ENCODE measurements at places on chromosomes 13 and 19. TPM values are rescaled to one million over a fixed set of nuclear protein-coding genes. Genes with fewer than 3 reads are reported as not detected.

DNA sequence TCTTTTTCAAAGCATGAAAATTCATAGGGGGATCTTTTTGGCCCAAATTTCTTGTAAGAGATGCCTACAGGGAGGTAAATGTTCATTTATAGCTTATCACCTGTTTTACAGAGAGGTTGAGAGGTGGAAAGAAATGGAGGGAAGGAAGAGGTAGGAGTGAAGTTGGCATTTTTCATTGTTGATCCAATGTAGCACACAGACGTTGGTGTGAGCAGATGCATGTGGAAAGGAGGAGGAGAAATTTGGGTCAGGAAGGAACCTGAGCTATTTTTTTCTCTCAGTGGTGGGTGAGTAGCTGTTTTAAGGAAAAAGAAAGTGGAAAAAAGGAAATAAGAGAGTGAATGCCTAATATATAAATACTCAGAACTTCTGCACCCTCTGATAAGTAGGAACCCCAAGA lies 9.9 kb upstream of the SMIM17 start:
- DNase-seq, result no peak
- H3K4me1 ChIP-seq, result no peaks in the 10 kb centered on the region
- no peaks in the 10 kb centered on the region for H3K27me3 ChIP-seq
- H3K27ac ChIP-seq, result no peak overlapping the region
- no peak overlapping the region for H3K4me3 ChIP-seq

- H3K27me3 ChIP-seq, result no peaks in the 10 kb centered on the region
- H3K27ac ChIP-seq, result no peak overlapping the region
- no peak overlapping the region for H3K4me3 ChIP-seq
- H3K36me3 ChIP-seq, result no peaks in the 10 kb centered on the region
Measured at GRCh38 chr19:41804336-41804735, 7.9 kb downstream of the CEACAM3 start.

DNA sequence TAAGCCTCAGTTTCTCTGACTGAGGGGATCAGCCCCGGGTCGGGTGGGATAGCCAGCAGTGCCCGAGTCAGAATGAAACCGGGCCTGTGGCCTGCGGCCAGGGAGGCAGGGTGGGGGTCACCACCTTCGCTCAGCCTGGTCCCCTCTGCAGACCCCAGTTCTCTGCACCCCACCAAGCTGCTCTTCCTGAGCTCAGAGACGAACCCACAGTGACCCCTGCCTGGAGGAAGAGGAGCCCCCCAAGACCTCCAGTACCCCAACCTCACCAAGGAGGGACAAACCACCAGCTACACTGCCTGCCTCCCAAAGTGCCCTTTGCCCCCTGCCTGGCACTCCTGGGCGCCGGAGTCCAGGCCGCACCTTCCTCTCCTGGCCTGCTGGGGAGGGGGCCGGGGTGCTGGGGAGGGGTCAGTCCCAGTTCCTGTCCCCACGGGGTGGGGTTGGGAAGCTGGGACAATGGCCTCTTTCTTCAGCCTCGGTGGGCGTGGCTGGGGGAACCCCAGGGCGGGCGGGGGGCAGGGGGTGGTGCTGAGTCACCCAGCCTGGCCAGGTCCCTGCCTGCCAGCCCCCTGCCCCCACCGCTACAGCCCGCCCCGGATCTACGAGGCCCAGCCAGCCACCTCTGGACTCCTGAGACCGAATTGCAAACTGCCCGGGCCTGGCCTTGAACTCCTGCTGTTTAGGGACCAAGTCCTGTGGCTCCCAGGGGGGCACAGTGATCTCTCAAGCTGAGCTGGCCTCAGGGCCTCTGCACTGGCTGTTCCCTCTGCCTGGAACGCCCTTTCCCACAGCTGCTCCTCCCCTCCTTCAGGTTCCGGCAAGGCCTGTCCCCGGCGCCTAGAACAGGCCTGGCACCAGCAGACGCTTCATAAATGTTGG lies 14.3 kb downstream of the ZBTB7A start:
- peaks cover 13% of the 10 kb centered on the region for H3K36me3 ChIP-seq
- no peaks in the 10 kb centered on the region for H3K27me3 ChIP-seq
- H3K27ac ChIP-seq, result peak overlapping the region; percentile 91
- H3K4me3 ChIP-seq, result peak overlapping the region; percentile 17
- peak; percentile 90 for DNase-seq

CFAP97D2 gene
- not detected for total RNA-seq

C2CD4C gene
- 0.96 TPM for total RNA-seq

DNA sequence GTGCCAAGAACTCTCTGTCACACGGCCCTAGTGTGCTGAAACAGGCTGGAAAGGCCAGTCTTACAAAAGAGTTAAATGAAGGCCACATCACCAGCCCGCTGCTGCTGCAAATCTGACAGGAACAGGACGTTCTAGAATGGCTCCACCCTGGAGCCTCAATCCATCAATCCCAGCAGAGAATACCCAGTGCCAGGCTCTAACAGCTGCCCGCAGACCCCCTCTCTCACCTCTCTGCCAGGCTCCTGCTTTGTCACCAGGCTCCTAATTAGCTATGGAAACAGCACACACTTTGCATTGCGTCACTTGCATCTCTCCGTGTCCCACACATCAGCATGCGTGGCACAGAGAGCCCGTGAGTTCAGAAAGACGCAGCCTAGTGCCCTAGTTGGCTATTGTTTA lies 314.1 kb downstream of the FOXO1 start:
- H3K36me3 ChIP-seq, result no peaks in the 10 kb centered on the region
- H3K27ac ChIP-seq, result no peak overlapping the region
- DNase-seq, result no peak
- H3K4me3 ChIP-seq, result no peak overlapping the region

DNA sequence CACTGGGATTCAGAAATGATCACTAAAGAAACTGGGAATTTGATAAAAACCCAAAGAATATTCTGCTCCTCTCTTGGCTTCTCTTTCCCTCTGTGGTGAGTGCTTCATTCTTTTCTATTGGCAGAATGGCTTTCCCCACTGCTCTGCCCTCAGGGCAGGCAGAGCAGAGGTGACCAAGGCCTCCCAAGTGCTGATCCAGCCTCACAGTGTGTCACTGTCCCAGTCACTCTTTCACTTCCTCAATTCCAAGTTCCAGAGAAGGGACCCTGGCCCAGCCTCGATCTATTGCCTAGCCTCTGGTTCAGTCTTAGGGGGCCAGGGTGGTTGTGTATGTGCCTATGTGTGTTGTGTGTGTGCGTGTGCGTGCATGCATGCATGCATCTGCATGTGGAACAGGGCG lies 180.6 kb upstream of the TMTC4 start:
- DNase-seq, result no peak
- no peaks in the 10 kb centered on the region for H3K36me3 ChIP-seq
- no peak overlapping the region for H3K4me3 ChIP-seq
- no peak overlapping the region for H3K27ac ChIP-seq
- no peaks in the 10 kb centered on the region for H3K27me3 ChIP-seq
- H3K4me1 ChIP-seq, result no peaks in the 10 kb centered on the region

TMEM59L gene
- 1.4 TPM for total RNA-seq

DNA sequence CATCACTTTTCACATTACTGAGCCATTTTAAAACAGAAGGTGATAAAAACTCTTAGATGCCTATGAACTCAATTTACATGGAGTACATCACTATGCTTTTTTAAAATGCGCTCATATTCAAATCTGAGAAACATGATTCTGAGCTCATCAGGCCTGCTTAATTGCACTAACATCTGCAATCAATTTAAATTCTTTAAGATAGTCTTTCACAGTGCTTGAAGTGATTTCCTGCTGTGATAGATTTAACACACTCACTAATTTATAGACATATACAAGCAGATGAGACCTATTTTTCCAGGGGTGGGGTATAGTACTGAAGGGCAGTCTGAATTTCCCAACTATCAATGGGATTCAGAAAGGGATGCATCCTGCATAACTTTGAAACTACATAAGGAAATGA lies 82.9 kb downstream of the DIAPH3 start:
- no peak overlapping the region for H3K27ac ChIP-seq
- no peak for DNase-seq
- H3K4me3 ChIP-seq, result no peak overlapping the region
- H3K4me1 ChIP-seq, result no peaks in the 10 kb centered on the region
- H3K27me3 ChIP-seq, result no peaks in the 10 kb centered on the region

GRCh38 chr13:96041326-96042110 lies 11.7 kb downstream of the UGGT2 start:
- no peak overlapping the region for H3K4me3 ChIP-seq
- H3K27me3 ChIP-seq, result no peaks in the 10 kb centered on the region
- DNase-seq, result no peak
- no peaks in the 10 kb centered on the region for H3K4me1 ChIP-seq

ZNF296 gene
- 3.4 TPM for total RNA-seq

DNA sequence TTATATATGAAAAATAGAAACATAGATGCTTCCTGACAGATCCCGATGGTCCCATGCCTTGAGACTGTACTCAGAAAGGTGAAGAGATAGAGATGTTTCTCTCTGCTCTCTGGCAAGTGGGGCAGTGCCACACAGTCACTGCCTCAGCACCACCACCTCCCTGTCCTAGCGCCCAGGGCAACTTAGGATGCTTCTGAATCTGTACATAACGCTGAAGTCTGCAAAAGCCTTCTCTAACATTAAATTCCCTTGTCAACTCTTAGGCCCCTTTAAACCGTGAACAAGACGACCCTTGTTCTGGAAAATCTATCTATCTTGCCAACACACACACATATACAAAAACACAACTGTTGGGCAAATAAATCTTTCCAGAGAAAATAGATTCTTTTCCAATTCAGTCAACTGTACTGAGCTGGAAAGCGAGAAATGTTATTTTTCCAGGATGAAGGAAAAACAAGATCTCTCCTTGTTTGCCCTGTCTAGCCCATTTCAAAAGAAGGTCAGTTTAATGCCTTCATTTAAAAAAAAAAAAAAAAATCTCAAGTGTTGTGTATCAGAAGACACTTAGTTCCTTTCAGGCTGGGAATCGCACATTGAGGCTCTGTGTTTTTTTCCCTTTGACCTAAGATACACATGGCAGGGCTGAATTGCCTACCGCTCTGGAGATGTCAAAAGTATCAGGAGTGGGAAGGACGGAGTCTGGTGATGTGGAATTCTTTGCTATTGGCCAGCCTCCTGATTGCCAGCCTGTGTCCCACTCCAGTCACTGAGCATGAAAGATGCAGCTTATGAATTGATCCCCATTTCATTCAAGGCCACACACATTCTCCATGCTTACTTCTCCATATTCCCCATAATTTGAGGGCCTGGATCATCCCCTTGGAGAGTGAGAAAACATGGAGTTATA lies 241.4 kb downstream of the LACC1 start:
- H3K27ac ChIP-seq, result no peak overlapping the region
- no peaks in the 10 kb centered on the region for H3K27me3 ChIP-seq
- no peak overlapping the region for H3K4me3 ChIP-seq

DNA sequence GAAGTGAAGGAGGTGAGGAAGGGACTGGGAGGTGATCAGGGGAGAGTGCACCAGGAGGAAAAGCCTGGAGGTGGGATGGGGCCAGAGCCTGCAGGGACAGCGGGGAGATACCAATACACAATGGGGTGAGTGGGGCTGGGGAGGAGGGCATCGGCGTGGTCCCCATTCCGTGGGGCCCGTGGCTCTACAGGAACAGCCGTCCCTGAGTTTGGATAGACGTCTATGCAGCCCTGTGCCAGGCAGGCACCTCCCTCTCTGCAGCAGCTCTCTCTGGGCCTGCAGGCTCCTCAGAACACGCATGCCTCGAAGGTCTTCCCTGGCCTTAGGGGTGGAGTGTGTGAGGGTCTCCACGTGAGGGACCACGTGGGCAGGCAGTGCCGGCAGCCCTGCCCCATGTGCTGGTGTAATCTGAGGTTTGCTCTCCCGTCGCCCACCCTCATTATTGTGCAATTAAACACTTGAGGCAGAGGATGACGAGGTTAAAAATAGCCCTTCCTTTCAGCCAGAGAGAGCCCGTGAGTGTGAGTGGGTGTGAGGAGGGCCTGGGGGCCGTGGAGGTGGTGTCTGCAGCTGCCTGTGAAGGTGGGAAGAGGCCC lies 16.5 kb downstream of the C2CD4C start:
- H3K4me1 ChIP-seq, result no peaks in the 10 kb centered on the region
- DNase-seq, result no peak
- no peaks in the 10 kb centered on the region for H3K36me3 ChIP-seq
- H3K27ac ChIP-seq, result no peak overlapping the region

DNA sequence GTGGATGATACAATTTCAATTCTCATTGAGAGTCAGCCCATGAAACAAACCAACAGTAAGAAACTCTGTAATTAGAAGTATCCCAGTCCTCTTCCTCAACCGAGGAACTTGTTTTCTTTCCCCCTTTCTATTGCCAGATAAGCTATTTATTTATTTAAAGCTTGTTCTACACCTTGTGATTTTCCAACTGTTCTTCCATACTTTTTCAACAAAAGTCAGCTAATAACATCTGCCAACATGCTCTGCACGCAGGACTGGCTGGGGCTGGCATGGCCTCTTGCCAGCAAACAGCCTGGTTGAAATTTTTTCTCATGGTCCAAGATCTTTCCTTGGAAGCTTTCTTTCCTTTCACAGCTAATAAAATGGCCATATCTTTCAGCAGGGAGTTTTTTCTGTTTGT lies 2.9 kb upstream of the IRS2 start:
- H3K27ac ChIP-seq, result no peak overlapping the region
- H3K36me3 ChIP-seq, result no peaks in the 10 kb centered on the region
- no peaks in the 10 kb centered on the region for H3K27me3 ChIP-seq
- H3K4me3 ChIP-seq, result no peak overlapping the region
- no peak for DNase-seq
- no peaks in the 10 kb centered on the region for H3K4me1 ChIP-seq

DNA sequence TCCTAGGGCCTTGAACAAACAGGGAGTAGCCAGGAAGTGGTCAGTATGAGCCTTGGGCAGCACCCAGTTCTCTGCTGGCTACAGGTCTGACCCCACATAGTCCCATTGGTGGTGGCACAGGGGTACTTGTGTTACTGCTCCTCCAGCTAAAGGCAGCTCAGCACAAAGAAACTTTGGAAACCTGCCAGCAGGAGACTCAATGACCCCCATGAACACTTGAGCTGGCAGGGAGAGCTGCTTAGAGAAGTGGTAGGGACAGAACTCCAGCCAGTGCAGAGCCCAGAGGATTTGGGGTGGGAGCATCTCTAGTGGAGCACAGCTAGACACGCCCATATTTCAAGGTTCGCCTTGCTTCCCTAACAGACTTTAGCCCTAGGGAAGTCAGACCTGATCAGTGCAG lies 10.4 kb upstream of the ZNF586 start:
- no peaks in the 10 kb centered on the region for H3K36me3 ChIP-seq
- H3K27me3 ChIP-seq, result no peaks in the 10 kb centered on the region
- no peak overlapping the region for H3K27ac ChIP-seq
- H3K4me1 ChIP-seq, result no peaks in the 10 kb centered on the region

DNA sequence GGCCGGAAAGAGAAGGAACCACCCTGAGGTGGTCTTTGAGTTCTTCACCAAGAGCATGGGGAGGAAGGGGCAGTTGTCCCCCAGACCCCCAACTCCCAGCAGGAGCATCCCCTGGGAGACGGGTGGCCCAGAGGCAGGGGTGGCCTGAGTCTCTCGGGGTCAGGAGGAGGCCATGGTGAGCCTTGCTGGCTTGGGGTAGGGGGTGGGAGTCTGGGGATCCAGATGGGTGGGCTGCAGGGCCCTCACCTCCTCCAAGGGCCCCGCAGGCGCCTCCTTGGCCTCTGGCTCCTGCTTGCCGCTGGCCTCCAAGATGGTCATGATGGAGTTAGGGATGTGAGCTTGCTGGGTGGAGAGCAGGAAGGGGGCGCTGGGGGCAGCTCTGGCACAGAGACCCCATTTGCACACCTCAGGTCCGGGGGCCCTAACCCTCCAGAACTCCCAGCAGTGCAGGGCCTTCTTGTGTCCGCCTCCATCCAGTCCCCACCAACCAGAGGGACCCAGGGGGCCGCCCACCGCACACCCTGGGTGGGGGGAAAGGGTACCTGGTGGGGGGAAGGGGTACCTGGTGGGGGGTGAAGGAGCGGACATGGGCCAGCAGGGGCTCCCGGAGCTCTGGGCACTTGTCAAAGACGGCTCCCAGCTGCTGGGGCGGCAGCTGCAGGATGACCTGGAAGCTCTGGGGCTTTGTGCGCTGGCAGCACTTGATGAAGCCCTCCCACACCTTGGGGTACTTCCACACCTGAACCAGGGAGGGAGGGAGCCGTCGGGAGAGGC lies 1.3 kb upstream of the RSPH6A start:
- H3K36me3 ChIP-seq, result no peaks in the 10 kb centered on the region
- no peaks in the 10 kb centered on the region for H3K4me1 ChIP-seq
- no peak overlapping the region for H3K4me3 ChIP-seq
- no peak overlapping the region for H3K27ac ChIP-seq
- H3K27me3 ChIP-seq, result no peaks in the 10 kb centered on the region
